ENCODE measurements at places on chromosomes 12 and 14. TPM values are rescaled to one million over a fixed set of nuclear protein-coding genes. Genes with fewer than 3 reads are reported as not detected.
A peak's percentile ranks its signal among the peaks of the same experiment; 100 is the strongest.

Gene KLHDC1
- 1.8 TPM for total RNA-seq

DNA sequence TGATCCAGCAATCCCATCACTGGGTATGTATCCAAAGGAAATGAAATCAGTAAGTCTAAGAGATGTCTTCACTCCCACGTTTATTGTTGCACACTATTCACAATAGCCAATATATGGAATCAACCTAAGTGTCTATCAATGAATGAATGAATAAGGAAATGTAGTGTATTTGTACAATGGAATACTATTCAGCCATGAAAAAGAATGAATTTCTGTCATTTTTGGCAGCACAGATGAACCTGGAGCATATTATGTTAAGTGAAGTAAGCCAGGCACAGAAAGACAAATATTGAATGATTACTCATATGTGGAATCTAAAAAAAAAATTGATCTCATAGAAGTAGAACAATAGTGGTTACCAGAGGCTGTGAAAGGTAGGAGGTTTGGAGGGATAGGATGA, 30.6 kb upstream of the RFX4 start:
- DNase-seq, result no peak

Gene HCAR3
- total RNA-seq, result 1.6 TPM

- no peak for DNase-seq
Measured at GRCh38 chr12:81718616-81719015, 40.5 kb downstream of the PPFIA2 start.

Gene SERPINA10
- total RNA-seq, result 0.09 TPM

GRCh38 chr12:93722835-93723567, 45.8 kb downstream of the CRADD start:
- DNase-seq, result no peak

Gene ASIC1
- total RNA-seq, result 0.35 TPM

DNA sequence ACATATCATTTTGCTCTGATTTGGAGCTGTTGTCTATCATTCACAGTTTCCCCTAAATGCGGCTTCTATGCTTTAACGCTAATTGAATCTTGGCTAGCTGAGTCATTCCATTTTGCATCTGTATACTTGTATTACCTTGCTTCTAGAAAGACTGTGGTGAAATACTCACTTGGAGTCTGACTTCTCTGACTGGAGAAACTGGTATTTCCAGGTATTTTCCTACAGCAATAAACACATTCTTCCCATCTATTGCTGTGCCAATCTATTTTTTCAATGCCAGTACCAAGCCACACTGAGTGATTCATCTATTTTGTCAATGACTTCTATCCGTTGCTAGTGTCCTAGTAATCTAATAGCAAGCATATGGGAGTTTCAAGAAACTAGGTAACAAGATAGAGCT, 76.0 kb upstream of the ST8SIA1 start:
- no peak for DNase-seq

GRCh38 chr14:39492267-39492666, 60.0 kb upstream of the FBXO33 start:
- no peak for DNase-seq

GRCh38 chr12:42178101-42178500, 33.4 kb upstream of the GXYLT1 start:
- DNase-seq, result no peak

DNA sequence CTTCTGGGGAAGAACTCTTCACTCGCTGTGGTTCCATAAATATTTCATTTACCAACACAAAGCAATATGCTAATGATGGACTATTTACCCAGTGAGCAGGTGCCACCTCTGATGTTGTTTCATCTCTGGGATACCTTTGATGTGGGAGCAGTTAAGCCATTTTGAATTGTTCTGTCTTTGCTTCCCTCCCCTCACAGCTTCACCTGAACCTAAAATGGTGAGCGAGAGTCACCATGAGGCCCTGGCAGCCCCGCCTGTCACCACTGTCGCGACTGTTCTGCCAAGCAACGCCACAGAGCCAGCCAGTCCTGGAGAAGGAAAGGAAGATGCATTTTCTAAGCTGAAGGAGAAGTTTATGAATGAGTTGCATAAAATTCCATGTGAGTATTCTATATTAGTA, 352.7 kb downstream of the SYT1 start:
- DNase-seq, result no peak

- DNase-seq, result no peak
Measured at GRCh38 chr12:26239122-26239851, 43.9 kb downstream of the SSPN start.

Gene NXPH4
- 0.25 TPM for total RNA-seq

DNA sequence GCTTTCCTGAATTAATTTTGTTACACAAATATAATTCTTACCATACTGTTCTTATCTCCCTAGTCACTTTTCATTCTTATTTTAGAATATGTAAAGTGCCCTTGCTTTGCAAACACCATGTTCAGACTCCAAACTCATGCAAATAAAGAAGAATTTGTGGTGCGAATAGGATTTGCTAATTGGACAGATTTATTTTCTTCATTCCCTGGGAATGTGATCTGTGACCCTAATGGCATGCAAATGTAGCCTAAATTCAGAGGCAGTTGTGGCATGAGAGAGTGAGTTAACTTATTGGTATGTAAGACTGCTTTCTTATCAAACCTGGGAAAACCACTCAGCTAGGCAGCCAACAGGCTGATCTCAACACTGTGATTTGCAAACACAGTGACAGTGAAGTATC, 10.0 kb downstream of the CAPZA3 start:
- DNase-seq, result no peak

DNA sequence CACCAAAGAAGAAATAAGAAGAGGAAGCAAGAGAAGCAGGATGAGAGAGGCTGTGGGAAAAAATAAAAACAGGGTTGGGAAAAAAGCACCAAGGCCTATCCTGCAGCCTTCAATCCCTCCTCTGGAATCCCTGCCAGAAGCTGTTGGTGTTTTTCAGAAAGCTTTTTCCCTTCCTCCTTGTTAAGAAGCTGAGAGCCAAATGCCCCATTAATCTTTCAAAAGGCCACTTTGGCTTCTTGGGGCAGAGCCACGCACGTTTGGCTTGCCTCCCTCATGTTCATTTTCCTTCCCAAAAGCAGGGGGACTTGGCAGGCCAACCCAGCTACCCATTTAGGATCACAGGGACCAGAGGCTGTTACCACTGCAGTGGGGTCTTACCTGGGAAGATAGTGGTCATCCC, 365.3 kb downstream of the NUAK1 start:
- no peak for DNase-seq

DNA sequence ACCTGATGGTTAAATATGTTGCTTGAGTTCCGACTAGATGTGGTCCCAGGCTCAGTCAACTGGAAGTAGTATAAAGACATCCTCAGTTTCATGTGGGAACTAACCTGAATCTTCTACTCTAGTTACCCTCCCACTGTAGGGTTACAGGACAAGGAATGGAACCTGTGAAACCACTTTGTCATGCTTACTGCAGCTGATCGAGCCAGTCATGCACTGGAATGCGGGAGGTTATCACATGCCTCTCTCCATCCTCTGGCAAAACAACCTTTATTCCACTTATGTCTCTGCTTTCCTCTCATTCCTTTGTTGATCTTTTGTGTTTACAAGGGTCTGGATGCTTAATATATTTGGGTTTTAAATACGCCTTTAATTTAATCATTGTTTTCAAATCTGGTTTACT, 111.9 kb upstream of the DDHD1 start:
- no peak for DNase-seq

GRCh38 chr14:74514471-74514941, 20.9 kb downstream of the ISCA2 start:
- DNase-seq, result peak; percentile 34

Gene HHIPL1
- 0.26 TPM for total RNA-seq

- no peak for DNase-seq
Measured at GRCh38 chr12:46210873-46211439, 57.9 kb downstream of the SLC38A1 start.
